ENCODE measurements at places on chromosomes 13 and 19. TPM values are rescaled to one million over a fixed set of nuclear protein-coding genes. Genes with fewer than 3 reads are reported as not detected.

CEACAM1 gene
- not detected for total RNA-seq

FARP1 gene
- total RNA-seq = 60.7 TPM

ZIC5 gene
- not detected for total RNA-seq

LPAR2 gene
- total RNA-seq = 0.89 TPM

NLRP12 gene
- under 0.01 TPM for total RNA-seq

TMPRSS9 gene
- total RNA-seq = not detected

Data from smooth muscle cell of the umbilical artery (primary cell).